ENCODE measurements at places on chromosomes 2 and 18.

DNA sequence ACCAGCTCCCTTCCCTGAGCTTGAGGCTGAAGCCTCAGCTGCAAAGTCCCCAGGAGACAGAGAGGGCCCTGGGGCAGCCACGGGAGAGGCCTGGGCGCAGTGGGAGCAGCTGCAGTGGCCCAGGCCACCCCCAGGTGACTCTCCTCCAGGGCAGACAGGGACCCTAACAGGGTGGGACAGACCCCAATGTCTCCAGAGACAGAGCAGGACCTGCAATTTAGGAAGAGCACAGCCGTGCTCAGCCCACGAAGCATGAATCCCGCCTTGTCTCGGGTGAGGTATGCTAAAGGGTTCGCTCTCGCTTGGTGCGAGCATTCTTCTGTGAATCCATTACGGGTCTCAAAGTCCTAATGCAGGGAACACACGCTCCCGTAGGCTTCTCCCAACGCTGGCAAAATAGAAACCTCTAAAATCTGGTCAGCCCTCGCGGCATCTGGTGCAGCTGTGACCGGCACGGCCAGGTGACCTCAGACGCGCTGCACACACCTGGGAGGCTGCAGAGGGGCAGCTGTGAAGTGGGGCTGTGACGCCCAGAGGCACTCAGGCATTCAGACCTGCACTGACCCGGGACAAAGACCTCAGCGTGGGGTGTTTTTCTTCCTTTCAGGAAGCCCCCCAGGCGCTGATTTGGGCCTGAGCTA is 12.6 kb downstream of the MBP start:
- no peak for DNase-seq

GRCh38 chr2:100895402-100895801 is 75.5 kb downstream of the NPAS2 start:
- DNase-seq: no peak

- no peak for DNase-seq
These were observed 363.8 kb upstream of the TRIB2 start for GRCh38 chr2:12352889-12353288.

DNA sequence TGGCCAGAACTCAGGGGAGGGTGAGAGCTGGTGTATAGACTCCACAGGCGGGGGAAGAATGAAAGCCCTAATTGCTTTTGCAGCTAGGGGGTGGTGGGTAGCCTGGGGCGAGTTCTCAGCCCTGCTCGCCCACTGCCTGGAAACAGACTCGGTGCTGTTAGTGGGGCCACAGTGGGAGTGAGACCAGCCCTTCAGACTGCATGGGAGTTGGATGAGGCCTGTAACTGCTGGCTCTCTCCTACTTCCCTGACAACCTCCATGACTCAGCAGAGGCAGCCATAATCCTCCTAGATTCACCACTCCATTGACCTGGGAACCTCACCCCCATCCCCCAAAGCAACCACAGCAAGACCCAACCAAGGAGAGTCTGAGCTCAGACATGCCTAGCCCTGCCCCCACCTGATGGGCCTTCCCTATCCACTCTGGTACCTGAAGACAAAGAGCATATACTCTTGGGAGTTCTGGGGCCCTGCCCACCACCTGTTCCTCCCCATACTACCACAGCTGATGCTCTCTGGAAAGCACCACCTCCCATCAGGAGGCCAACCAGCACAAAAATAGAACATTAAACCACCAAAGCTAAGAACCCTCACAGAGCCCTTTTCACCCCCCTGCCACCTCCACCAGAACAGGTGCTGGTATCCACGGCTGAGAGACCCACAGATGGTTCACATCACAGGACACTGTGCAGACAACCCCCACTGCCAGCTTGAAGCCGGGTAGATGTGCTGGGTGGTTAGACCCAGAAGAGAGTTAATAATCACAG is 226.3 kb downstream of the EIPR1 start:
- DNase-seq: no peak

DNA sequence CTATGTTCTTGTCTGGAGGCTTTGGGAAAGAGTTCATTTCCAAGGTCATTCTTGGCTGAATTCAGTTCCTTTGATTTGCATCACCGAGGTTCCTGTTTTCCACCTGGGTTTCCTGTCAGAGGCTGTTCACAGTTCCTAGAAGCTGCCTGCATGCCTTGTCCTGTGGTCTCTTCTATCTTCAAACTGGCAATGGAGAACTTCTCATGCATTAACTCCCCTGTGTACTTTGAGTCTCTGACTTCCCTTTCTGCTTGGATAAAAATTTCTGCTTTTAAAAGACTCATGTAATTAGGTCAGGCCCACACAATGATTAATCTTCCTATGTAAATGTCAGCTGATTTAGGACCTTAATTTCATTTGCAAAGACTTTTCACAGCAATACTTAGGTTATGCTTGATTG is 499.3 kb upstream of the FANCL start:
- DNase-seq: no peak

DNA sequence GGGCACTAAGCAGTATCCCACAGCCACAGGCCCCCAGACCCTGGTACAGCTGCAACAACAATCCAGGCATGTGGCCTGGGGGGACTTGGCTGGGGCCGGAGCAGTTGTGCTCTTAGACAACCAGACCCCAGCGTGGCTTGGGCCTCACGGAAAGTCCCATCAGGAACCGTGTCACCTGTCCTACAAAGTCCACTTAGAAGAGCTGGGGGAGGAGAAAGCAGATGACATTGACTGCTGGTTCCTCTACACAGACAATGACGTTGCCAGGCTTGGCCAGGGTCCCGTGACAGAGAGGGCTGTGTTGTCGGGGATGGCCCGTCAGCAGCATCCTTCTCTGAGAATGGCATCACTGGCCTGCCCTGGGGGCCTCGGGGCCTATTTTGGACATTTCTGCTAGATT is 124.5 kb downstream of the SEPTIN10 start:
- DNase-seq: no peak

DNA sequence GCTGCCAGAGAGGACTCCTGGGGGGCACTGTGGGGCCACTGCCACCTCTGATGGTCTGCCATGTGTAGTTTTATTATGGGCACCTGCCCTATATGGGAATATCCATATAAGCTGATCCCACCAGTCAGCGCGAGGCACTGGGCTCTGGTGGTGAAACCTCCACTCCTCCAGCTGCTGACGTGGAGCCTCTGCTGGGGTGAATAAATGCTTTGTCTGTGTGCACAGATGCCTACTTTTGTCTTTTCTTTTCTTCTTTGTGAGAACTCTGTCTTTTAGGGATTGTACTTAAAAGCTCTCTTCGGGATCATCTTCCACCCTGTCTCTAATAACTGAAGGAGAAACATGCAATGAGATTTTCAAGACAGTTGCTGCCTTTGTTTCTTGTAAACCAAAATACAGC is 68.9 kb upstream of the NCK2 start:
- no peak for DNase-seq

DNA sequence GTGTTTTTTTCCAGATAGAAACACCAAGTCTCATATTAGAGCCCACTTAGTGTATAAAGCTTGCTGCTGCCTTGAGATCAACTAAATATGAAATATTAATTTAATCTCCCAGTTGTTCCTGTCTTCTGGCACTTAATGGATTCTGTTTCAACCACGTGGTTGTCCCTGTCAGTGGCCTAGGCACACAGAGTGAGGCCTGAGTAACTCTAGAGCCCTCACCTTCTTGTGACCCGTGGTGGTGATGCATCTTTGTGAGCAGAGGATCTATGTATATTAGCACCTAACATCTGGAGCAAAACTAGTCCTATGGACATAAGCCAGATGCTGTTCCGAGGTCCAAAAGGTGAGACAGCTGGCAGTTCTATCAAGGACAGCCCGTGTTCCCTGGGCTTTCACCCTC is 74.8 kb downstream of the FEZ2 start:
- no peak for DNase-seq
